ENCODE measurements at places on chromosomes 2 and 18.

- no peak for DNase-seq
These were observed 242.2 kb downstream of the NRXN1 start for GRCh38 chr2:50789741-50790140.

DNA sequence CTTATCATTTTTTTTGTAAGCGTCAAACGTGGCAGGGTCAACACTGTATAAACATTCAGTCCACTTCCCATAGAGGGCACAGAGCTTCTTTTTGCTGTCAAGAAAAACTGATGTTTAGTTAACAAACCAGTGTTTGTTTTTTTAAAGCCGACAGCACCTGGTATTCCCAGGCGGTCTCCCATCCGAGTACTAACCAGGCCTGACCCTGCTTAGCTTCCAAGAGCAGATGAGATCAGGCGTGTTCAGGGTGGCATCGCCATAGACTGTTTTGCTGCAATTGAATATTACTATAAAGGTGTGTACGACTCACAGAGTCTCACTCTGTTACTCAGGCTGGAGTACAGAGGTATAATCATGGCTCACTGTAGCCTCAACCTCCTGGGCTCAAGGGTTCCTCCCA lies 31.5 kb downstream of the CABYR start:
- DNase-seq = no peak

GRCh38 chr2:11482473-11483035 lies 16.6 kb upstream of the E2F6 start:
- DNase-seq = no peak

- DNase-seq = no peak
These were observed 110.8 kb downstream of the LOXHD1 start for GRCh38 chr18:46546111-46546640.

DNA sequence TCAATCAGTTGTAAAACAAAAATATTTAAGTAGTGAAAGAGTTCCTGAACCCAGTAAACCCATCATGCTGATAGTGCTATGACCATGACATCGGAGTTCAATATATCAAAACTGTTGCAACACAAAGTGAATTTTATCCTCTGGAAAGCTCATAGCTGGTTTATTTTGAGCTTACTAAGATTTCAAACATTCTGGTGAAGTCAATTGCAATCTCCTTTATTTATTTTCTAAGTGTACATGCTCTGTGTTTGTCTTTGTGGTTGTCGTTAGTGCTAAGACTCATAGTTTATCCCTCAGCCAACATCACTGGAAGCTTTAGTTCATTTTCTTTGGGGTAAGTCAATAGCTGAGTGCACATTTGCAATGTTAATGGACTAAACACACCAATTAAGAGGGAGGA lies 91.9 kb downstream of the QPCT start:
- no peak for DNase-seq

DNA sequence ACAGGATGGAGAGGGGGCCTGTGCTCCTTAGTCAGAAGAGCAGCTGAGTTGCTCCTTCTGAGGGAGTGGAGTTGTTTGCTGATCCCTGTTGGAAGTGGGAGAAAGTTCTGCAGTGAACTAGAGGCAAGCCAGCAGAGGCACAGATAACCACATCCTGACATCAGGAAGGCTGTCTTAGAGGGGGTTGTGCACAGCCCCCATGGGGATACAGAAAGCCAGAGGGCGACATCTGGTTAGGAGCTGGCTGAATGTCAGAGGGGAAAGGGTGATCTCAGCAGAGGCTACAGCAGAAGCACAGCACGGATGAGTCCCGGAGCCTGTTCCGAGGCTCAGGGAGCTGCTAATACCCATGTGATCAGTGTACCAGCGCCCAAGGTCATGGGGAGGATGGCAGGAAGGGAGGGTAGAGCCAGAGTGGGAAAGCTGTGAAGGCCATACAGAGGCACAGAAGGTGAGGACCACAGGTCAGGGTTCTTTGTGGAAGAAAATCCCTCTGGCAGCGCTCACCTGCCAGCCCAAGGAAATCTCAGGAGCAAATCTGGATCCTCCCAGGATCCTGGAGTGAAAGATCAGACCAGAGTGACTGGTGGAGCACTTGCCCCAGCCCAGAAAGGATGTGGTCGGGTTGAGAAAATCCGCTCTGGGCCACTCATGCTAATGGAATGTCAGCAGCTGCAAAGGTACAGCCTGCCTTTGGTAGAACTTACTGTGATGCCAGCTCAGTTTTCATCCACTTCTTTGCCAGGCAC lies 111.8 kb downstream of the STPG4 start:
- DNase-seq = no peak

DNA sequence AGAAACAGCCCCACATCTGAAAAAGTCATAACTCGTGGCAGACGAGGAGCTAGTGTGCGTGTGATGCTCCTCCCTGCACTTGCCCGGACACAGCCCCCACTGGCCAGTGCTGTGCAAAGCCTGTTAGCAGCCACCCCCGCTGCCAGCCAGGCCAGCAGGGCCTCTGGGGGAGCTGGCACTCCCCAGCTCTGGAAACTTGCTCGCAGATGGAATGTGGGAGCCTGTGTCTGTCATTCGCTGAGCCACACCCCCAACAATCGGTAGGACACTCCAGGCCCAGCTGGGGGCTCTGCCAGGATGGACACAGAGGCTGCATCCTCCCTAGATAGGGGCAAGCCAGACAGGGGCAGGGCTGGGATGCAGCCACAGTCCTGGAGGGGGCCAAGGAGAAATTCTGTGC lies 62.4 kb upstream of the ATG16L1 start:
- DNase-seq = no peak

GRCh38 chr2:160213511-160213910 lies 13.4 kb upstream of the ITGB6 start:
- no peak for DNase-seq

DNA sequence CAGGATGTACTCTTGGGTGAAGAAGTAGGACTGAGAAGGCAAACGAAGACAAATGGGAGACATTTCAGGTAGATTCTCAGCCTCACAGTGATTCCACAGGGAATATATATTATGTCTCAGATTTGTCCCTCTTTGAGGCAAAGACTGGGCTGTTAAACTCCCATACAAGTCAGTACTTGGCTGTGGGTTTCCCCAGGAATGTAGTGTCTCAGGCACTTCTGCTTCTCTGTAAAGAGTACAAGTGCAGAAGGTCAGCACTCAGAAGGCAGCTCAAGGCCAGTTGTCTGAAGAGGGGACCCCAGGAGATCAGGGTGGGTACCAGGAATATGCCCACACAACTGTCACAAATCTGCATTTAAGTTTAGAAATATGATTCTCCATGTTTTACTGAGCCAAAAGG lies 39.9 kb upstream of the COBLL1 start:
- no peak for DNase-seq

GRCh38 chr2:205720451-205720902 lies 38.2 kb downstream of the NRP2 start:
- DNase-seq = no peak

- no peak for DNase-seq
These were observed 20.5 kb downstream of the SNORC start for GRCh38 chr2:232890536-232890895.

- no peak for DNase-seq
These were observed 40.2 kb downstream of the MYOM1 start for GRCh38 chr18:3179430-3180089.

DNA sequence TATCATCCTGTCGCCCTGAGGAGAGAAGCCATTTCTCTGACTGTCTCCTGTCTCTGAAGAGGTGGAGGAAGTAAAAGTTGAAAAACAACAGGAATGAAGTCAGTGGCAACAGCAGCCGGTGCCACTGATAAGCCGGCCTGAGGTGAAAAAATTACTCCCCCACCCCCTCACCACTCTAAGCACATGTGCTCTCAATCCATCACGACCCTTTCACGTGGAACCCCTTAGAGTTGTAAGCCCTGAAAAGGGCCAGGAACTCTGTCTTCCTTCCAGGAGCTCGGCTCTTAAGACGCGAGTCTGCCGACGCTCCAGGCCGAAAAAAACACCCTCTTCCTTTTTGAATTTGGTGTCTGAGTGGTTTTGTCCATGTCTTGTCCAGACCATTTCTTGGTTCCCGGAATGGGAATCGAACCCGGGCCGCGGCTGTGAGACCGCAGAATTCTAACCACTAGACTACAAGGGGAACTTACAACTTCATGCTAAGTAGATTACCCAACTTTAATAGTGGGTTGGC lies 40.7 kb upstream of the TRIM43 start:
- DNase-seq = no peak

DNA sequence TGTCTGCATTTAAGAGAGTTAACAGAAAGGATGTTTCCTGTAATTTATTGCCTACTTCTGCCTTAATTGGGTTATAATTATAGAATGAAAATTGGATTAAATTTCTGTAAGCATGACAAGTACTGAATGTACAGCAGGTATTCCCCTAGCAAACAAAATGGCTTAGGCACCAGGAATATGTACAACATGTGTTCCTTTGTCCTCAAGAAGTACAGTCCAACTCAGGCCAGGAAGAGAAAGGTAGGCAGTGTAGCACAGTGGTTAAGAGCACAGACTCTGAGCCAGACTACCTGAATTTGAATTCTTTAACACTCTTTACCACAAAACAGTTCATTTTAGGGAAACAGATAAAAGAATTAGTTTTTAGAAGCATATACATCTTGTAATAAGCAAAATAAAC lies 43.1 kb downstream of the COX7A2L start:
- DNase-seq = no peak

DNA sequence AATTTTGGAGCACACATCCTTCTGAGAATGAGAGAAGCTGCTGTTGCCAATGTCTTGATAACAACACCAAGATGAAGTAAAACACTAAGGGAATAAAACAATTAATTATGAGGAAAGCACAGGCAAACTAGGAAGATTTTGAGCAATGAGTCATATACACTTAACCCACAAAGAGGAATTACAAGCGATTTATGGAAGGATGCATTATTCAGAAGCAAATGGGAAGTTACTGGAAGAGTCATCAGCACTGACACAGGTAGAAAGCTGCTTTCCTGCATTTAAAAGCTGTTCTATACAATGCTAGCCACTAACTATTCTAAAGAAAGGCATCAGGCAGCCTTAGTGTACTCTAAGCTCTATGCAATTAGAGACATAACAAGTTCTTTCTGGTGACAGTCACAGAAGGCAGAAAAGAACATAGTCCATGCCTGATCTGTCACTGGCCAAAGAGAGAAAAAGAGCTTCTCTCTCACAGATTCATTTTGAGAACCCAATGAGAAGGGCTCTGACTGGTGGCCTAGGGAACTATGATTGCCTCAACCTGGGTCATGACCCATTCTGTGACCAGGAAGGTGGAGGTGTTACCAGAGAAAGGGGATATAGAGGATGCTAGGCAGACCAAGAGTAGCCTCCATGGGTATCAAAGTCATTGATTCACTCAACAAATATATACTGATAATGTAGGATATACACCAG lies 45.4 kb downstream of the M1AP start:
- DNase-seq = no peak

DNA sequence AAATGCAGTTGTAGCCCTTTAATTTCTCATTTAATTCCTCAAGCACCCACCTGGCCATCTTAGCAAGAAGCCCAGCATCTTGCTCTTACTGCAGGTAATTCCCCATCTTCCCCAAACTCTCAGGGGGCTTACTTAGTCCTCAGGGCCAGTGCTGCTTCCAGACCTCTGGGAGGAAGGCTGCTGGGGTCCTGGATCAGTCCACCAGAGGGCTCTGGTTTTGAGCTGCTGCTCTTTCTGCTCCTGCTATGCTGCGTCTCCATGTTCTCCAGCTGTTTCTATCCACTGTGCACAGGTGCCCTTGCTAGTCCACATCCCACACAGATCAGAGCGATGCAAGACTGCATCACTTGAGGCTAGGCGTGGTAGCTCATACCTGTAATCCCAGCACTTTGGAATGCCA lies 34.5 kb upstream of the TMEM87B start:
- no peak for DNase-seq

- no peak for DNase-seq
These were observed 177.3 kb upstream of the SPOPL start for GRCh38 chr2:138324068-138324771.

- peak; percentile 77 for DNase-seq
These were observed 11.3 kb downstream of the GPR17 start for GRCh38 chr2:127657232-127657595.

DNA sequence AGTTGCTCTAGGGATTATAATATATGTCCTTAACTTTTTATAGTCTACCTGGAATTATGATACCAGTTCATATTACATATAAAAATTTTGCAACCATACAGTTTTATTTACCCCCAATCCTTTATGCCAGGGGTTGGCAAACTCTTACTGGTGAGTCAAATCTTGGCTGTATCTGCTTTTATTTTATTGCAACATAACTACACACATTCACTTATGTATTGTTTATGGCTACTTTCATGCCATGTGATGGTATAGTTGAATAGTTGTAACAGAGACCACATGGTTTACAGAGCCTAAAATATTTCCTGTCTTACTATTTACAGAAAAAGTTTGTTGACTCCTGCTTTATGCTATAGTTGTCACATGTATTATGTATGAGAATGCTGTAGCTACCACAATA lies 25.8 kb upstream of the DLX2 start:
- no peak for DNase-seq

Data from upper lobe of left lung (tissue), 6 donors.